ENCODE measurements at places on chromosomes 6 and 20.

DNA sequence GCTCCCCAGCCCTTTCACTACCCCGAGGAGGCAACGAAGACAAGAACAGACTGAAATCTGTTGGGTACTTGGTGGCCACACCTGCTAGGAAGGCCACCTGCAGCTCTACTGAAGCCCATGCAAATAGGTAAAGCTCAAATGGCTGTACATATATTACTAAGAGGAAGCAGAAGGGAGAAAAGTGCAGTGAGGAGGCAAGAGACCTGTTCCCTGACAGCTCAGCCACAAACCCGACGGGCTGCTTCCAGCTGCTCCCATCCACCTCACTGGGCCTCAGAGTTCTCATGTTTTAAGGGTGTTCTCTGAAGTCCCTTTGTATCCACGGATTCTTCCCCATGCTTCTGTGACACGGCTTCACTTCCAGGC is 24.6 kb downstream of the TRAM2 start:
- no peak for DNase-seq

DNA sequence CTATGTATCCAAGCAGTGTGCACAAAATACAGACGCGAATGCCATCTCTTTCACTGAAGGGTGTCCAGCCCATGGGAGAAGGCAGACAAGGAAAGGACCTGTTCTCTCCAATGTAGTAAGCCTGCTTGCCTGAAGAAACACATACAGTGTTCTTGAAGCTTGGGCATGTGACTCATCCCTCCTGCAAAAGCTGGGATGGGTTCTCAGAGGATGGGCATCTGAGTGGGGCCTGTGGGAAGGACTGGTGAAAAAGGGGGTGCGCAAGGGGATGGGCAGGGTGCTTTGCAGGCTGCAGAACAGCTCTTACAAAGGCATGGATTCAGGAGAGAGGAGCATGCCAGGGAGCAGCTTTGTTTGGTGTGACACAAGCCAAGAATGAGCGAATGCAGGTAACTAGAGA is 128.1 kb downstream of the FYN start:
- no peak for DNase-seq

- no peak for DNase-seq
Observed at GRCh38 chr20:41654884-41655283, 36.7 kb upstream of the CHD6 start.

GRCh38 chr6:54194067-54194466 is 82.8 kb downstream of the MLIP start:
- DNase-seq = no peak

- no peak for DNase-seq
Observed at GRCh38 chr6:152186840-152187239, 379.4 kb downstream of the ESR1 start.

DNA sequence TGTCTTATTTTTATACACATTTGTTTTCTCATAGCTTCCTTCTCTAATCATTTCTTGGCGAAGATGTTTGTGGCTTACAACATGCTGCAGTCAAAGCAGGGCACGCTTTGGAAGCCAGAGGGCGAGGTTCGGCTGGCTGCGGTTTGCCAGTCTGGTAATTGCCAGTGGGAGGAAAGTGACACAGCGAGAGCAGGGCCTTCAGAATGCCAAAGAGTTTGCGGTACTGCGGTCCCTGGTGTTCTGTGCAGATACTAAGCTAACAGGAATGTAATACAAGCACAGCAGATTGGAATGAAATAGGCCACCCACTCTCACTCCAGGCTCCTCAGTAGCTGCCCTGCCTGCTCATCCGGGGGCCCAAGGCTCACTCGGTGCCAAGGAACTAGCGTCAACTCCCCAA is 58.7 kb upstream of the TGM3 start:
- DNase-seq = no peak

GRCh38 chr6:75202676-75203131 is 3.1 kb downstream of the COL12A1 start:
- DNase-seq = no peak

GRCh38 chr6:35728683-35729678 is 7.9 kb upstream of the ARMC12 start:
- peak; percentile 88 for DNase-seq

DNA sequence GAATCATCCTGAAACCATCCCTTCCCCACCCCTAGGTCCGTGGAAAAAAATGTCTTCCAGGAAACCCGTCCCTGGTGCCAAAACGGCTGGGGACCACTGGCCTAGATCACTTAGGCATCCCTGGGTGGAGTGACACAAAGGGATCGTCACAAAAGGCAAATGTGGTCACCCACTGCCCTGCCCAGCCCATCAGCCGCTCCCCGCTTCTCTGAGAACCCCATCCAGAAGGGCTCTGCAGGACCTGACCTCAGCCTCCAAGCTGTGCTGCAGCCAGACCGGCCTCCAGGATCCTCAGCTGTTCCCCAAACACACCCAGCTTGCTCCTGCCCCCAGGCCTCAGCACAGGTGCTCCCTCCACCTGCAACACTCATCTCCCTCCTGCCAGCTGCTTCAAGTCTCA is 61.6 kb downstream of the PREX1 start:
- DNase-seq = no peak

GRCh38 chr20:3193806-3194616 is 10.5 kb downstream of the DDRGK1 start:
- no peak for DNase-seq

All from upper lobe of right lung (tissue), 1 donor.